T-helper 1 cell (primary cell): ENCODE measurements at places on chromosomes 2 and 18.

- no peak for DNase-seq
Measured at GRCh38 chr2:71882949-71883472, 264.7 kb downstream of the CYP26B1 start.

DNA sequence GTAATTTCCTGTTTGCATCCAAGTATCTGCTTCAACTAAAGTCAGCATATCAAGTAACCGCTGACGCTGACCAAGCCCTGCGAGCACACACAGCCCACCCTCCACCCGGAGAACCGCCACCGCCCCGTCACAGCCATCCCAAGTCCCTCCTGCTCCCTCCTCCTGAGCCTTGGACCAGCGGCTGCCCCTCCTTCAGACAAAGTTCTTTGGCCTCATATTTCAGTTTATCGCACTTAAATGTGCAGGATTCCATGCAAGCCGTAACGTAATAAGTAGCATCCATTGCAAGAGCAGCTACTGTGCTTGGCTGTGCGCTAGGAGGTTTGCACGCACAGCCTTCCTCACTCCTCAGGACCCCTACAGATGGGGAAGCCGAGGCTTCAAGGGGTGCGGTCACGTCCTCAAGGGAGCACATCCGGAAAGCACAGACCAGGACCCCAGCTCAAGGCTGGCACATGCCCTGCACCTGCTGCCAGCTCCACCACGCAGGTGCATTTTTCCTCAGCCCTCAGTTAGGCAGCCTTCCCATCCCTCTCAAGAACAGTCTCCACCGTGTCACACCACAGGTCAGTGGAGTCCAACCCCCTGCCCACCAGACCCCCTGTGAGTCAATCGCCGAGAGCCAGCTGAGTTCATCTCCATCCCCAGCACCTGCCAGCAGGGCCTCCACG, 17.1 kb downstream of the PXDN start:
- no peak for DNase-seq

DNA sequence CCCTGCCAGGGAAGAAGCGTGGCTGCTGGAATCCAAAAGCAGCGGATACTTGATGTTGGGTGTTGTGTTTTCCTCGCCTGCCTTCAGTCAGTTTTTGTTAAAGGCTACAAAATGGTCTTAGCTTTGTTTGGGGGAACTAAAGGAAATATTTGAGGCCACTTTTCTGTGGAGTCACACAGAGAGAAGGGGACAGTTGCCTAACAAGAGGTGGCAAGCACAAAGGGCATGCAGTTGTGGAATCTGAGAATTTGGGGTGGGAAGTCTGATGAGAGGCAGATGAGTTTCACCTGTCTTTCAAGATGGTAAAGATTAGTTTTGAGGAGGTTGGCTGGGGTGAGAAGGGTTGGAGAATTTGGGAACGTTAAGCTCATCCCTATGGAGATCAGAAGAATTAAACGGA, 2.9 kb downstream of the MALT1 start:
- no peak for DNase-seq

DNA sequence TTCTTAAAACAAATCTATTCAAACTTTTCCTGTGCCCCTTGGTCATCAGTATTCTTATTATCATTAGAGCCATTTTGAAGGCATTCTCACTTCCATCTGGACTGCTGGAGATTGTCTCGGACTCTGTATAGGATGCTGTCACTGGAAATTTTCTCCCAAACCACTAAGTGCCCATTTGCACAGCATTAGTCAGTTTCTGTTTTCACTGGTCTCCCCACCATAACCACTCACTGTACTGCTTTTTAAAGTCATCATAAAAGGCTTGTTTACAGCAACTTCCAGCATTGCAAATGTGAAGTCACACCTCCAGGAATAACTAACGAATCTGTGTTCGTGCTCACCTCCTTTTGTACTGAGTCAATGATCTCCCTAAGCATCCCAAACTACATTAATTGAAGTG, 150.9 kb upstream of the SERTAD2 start:
- DNase-seq: no peak

DNA sequence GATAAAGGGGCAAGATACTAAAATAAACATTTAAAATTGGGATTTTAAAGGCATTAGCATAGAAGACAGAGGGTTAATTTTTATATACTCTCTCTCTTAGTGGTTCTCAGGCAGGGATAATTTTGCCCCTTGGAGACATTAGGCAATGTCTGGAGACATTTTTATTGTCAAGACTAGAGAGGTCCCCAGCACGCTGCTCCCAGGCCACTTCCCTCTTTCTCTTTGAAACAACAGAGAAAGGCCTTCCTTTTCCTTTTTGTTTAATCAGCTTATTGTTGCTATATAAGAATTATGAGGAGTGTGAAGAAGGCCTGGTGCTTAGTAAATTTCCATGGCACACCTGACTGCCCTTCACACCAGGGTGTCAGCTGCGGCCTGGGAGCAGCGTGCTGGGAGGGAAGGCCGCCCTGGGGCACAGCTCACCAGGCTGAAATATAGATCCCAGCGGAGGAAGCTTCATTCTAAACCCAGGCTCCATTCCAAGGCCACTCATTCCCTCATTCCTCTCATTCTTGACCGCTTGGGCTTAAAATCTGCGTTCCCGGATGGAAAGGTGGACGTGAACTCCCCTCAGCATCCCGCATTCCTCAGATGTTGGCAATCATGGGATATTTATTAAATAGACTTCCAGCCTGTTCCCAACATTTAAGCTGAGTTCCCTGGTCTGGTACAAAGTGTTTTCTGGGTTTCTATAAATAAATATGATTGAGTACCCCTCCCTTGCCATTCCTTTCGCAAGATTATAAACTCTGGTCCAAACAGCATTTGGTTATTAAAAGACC, 22.5 kb downstream of the SLC14A2 start:
- no peak for DNase-seq

GRCh38 chr18:74148543-74149070, 284 bp downstream of the TIMM21 start:
- DNase-seq: no peak

GRCh38 chr2:144944546-144945220, 424.8 kb upstream of the ZEB2 start:
- no peak for DNase-seq

- no peak for DNase-seq
Measured at GRCh38 chr2:168773719-168774521, 28.5 kb upstream of the NOSTRIN start.

- no peak for DNase-seq
Measured at GRCh38 chr18:51164761-51165281, 32.7 kb downstream of the MEX3C start.
